ENCODE measurements at places on chromosomes 6 and 20.

DNA sequence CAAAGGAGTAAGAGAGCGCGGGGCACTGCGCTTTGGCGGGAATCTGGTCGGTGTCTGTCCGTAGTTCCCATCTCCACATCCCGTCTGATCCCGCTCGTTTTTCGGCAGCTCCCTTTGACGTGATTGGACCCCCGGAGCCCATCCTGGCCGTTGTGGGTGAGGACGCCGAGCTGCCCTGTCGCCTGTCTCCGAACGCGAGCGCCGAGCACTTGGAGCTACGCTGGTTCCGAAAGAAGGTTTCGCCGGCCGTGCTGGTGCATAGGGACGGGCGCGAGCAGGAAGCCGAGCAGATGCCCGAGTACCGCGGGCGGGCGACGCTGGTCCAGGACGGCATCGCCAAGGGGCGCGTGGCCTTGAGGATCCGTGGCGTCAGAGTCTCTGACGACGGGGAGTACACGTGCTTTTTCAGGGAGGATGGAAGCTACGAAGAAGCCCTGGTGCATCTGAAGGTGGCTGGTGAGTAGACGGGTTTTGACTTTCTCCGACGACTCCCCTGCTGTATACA is 1.4 kb downstream of the BTN1A1 start:
- no peak for DNase-seq

- no peak for DNase-seq
Measured at GRCh38 chr20:5845681-5846615, 95.7 kb downstream of the SHLD1 start.

DNA sequence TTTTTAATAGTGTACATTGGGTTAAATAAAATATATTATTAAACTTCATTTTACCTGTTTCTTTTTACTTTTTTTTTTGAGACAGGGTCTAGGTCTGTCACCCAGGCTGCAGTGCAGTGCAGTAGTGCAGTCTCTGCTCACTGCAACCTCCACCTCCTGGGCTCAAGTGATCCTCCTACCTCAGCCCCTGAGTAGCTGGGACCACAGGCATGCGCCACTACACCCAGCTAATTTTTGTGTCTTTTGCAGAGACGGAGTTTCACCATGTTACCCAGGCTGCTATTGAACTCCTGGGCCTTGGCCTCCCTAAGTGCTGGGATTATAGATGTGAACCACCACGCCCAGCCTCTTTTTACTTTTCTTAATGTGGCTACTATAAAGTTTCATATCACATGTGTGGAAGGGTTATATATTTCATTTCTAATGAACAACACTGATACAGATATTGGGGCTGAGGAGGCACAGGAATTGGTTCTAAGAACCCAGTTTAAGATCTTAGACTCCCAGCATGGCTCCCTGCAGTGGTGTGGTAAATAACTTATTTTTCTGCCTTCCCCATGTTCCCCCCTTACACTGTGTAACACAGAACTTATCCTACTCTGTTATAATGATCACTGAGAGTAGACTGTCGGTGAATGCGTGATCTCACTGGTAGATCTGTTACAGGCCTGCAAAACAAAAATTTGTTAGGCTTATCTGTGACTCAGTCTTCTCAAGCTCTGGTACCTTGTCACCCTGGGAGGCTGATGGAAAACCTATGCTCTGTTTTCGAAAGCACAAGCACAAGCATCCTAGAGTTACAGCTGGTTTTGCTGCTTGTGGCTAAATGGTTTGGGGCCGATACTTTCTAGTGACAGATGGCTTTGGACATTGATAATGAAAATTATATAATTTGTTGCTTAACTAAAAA is 5.8 kb upstream of the ATXN1 start:
- no peak for DNase-seq

GRCh38 chr20:1994627-1995026 is 769 bp upstream of the PDYN start:
- DNase-seq: no peak

DNA sequence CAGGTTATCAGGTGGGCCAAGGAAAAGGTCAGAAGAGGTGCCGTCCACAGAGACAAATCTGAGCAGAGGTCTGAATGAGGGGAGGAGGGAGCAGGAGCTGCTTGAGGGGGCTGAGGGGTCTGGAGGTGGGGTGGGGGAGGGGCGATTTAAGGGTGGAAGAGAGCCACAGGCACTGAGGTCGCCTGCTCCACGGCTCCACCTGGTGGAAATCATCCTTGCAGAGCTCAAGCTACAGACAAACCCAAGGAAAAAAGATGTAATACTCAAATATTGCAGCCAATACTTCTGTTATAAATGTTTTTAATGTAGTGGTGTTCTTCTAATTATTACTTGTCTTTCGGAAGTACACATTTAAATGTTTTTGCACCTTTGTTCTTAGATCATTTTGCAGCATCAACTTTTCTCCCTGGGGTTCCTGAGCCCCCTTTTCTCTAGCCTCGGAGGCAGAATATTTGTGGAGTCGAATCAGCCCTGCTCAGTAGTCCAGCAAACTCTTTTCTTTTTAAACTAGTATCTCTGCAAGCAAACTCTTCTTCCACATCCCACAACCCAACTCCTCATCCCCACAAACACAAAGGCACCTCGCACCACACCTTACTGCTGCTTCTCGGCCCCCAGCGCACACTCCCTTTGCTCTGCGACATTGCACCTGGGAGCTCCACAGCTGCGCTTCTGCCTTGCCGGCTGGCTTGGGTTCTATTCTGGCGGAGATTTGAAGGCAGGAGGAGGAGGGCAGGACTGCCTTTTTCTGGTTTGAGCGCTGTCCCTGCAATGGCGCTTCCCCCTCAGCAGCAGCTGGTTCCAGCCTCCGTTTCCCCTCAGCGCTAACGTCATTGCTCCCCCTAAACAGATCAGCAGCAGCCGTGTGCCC is 51.0 kb upstream of the TFAP2A start:
- DNase-seq: no peak

DNA sequence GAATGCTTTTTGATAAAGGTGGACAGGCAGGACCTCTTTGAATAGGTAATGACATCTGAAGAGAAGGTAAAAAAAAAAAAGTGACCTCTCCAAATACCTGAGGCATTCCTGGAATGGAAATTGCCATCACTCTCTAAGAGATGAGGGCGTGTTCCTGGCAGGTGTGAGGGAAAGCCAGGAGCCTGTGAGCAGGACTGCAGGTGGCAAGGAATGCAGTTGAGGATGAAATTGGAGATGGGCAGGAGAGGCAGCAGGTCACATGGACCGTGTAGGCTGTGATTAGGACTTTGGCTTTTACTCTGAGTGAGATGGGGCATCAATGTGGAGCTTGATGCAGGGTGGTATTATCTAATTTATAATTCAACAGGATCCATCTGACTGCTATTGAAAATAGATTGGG is 227.4 kb downstream of the LRFN2 start:
- no peak for DNase-seq

DNA sequence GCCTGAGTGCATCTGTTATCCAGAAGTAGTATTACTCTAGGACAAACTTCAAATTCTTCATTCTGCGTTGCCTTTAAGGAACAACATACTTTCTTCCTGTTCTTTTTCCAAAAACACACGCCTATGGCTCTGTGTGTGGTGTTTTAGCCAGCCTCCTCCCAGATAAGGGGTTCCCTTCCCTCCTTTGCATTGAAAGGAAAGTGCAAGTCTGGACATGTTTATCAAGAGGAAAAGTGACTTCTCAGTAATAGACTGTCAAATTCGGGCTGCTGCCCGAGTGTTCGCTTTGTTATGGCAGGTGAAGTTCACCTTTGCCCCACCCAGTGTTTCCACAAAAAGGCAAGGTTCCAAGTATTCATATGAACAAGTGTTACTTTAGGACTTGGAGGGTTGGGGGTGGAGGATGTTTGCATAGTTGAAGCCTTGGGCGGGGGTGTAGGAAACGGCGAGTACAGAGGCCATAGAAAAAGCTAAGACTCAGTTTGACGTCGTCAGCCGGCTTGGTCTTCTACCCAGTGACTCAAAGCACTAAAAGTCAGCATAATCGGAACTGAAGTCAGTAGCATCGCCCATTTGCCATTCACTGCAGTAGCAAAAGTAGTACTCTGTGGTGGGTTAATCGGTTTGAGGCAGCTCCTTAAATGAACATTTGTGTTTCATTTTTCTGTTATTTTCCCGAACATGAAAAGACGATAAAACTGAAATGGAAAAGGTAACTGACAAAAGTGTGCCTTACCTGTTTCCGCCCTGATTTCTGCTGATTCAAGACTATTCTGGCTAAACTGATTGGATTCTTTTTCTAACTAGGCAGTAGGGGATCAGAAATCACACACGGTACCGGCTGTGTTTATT is 12.5 kb downstream of the PRDM1 start:
- peak; percentile 51 for DNase-seq

DNA sequence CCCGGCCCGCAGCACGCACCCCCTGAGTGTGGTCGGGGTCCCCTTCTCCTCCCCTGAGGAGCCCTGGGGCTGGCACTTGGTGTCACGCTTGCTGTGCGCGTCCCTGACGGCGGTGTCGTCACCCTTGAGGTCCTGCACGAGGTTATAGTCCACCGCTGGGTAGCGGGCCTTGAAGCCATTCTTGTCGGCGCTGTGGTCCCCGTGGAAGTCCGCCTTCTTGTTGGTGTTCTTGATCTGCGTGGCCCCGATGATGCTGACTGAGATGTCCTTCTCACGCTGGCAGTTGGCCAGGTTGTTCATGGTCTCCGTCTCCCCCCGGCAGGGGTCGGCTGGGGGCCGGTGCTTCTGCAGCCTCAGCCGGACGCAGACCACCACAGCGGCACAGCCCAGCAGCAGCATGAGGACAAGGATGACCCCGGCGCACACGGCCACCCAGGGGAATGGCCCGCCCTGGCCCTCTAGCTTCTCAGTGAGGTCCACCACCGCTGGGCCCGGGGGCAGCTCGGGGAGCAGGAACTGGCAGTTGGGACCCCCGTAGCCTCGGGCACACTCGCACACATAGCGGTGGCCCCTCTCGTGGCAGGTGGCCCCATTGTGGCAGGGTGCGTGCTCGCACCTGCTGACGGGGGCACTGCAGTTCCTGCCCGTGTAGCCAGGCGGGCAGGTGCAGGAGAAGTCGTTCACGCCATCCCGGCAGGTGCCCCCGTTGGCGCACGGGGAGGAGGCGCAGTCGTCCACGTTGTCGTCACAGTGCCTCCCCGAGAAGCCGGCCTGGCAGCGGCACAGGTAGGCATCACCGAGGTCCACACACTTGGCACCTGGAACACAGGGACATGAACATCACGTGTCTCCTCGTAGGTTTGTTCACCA is 7.4 kb downstream of the DLL1 start:
- no peak for DNase-seq

- no peak for DNase-seq
Measured at GRCh38 chr20:53226826-53227225, 254.7 kb downstream of the TSHZ2 start.

DNA sequence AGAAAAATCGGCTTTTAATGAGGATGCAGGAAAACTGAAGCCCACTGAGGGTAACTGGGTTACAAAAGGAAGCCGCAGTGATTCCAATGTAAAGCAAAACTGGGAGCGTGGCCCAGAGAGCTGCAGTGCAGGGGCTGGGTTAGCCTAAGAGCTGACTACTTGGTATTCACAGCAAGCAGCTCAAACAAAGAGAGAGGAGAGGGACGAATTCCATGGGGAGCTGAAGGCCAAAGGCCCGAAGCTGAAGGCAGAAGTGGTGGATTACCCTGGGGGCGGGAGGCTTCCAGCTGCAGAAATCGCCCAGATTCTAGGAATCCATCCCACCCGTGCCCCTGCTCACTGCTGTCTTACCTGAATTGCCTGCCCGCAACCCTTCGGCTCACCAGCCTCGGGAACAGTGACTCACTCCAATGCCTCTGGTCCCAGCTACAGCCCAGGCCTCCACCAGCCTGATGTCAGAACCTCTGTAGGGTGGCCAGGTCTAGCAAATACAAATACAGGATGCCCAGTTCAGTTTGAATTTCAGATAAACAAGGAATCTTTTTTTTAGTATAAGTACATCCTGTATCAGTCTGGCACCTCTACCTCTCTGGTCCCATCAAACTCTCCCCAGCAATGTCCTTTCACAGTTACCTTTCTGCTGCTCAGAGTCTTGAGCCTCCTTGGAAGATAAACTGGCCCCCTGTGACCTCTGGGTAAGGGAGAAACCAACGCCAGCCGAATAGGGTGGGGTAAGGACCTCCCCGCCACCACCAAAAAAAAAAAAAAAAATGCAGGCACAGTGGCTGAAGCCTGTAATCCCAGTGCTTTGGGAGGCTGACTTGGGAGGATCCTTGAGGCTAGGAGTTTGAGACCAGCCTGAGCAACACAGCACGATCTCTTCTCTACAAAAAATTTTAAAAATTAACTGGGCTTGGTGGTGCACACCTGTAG is 14.6 kb upstream of the ZMYND8 start:
- no peak for DNase-seq

- no peak for DNase-seq
Measured at GRCh38 chr6:132749111-132749510, 8.6 kb downstream of the VNN2 start.

GRCh38 chr20:771741-772464 is 3.6 kb upstream of the SLC52A3 start:
- DNase-seq: no peak

DNA sequence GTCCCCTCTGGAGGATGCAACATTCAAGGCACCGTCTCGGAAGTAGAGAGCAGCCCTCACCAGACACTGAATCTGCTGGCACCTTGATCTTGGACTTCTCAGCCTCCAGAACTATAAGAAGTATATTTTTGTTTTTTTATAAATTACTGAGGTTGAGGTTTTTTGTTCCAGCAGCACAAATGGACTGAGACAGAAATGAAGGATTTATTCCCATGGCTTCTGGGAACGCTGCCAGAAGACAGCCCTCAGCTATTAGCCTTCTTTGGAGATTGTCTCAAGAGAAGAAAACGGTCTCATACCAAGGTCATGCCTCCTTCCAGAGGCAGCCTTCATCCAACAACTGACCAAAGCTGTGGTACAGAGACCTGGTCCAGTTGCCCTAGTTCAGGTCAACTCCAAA is 85.4 kb downstream of the CHMP4B start:
- DNase-seq: no peak

DNA sequence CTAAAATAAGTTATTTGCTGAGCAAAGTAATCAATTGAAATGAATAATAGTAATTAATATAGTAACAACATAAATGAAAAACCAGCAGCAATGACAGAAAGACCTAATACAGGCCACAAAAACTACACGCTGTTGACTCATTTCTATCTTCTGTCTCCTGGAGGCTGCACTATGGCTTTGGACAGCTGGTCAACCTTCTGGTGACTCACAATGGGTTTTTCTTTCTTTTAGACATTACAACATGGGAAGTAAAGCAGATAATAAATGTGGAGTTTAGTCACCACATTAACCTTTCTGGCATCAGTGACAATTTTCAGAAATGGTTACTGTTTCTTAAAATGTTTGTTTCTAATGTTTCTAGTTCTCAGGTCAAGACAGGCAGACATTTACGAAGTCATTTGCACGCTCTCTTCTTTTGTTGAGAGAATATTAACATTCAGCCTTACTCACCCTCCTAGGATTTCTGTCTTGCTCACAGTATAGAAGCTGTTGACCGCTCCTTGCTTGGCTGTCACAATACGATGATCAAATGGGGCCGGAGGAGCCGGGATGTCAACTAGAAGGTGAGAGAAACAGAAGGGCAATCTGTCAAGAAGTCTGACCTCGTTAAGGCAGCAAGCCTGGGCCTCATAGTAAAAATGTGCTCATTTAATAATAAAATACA is 62.2 kb downstream of the MYLK4 start:
- no peak for DNase-seq

GRCh38 chr6:16476861-16477260 is 238.5 kb downstream of the GMPR start:
- DNase-seq: no peak

GRCh38 chr20:23391707-23392310 is 29.5 kb downstream of the NAPB start:
- DNase-seq: no peak

GRCh38 chr20:63740627-63741353 is 1.2 kb downstream of the SLC2A4RG start:
- DNase-seq: no peak

- DNase-seq: no peak
Measured at GRCh38 chr6:92849636-92850035, 569.7 kb downstream of the EPHA7 start.

- no peak for DNase-seq
Measured at GRCh38 chr6:132972971-132973370, 158.6 kb downstream of the RPS12 start.

All from stimulated activated CD8-positive, alpha-beta memory T cell treated with anti-CD3 and anti-CD28 coated beads, Interleukin-7, amount 100 ng/mL, for 24 hours (primary cell).